Stimulated activated CD4-positive, alpha-beta T cell treated with anti-CD3 and anti-CD28 coated beads, Interleukin-1b, Interleukin-23, amount 100 ng/mL, for 1 hour (primary cell): ENCODE measurements at places on chromosomes 16 and 17.
A peak's percentile ranks its signal among the peaks of the same experiment; 100 is the strongest.

GRCh38 chr16:976389-976931 is 5.1 kb upstream of the SOX8 start:
- no peak for DNase-seq

DNA sequence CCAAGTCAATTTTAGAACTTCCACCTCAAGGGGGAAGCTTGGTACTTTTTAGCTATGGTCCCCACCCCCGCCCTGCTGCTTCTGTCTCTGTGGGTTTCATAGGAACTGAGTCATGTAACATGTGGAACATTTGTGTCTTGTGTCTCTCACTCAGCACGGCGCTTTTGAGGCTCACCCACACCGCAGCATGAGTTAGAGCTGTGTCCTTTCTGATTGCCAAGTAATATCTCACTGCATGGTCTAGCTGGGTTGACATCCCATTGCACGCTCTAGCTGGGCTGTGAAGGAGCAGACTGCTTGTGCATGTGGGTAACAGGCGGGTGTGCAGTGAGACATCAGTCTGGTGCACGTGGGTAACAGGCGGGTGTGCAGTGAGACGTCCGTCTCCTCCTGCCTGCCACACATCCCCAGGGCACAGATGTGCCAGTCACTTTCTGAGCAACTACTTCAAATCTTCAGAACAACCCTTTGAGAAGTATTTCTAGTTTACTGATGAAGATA is 26.4 kb upstream of the SLC7A5 start:
- peak; percentile 42 for DNase-seq

DNA sequence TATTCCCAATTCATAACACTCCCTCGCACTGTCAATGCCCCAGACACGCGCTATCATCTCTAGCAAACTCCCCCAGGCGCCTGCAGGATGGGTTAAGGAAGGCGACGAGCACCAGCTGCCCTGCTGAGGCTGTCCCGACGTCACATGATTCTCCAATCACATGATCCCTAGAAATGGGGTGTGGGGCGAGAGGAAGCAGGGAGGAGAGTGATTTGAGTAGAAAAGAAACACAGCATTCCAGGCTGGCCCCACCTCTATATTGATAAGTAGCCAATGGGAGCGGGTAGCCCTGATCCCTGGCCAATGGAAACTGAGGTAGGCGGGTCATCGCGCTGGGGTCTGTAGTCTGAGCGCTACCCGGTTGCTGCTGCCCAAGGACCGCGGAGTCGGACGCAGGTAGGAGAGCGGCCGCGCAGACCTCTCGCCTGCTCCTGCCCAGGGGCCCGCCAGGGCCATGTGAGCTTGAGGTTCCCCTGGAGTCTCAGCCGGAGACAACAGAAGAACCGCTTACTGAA is at the start of gene GRN:
Gene GRN, plus strand, starts transcription at position 364 of the 515 bp plus-strand sequence. CDS start 3,863 bp downstream, outside the sequence.
- DNase-seq, result peak; percentile 67

DNA sequence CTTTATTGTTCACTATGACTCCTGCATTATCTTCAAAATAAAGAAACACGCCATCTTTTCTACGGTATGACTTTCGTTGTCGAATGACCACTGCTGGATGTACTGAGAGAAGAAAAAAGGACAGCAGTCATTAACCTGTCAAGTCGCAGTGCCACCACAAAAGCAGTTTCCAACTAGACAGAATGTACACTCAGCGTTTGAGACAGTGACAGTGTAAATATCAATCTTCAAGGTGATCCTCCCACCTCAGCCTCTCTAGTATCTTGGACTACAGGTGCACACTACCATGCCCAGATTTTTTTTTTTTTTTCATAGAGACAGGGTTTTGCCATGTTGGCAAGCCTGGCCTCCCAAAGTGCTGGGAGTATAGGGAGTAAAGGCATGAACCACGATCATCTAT is 3.1 kb downstream of the RPL23 start:
- no peak for DNase-seq

DNA sequence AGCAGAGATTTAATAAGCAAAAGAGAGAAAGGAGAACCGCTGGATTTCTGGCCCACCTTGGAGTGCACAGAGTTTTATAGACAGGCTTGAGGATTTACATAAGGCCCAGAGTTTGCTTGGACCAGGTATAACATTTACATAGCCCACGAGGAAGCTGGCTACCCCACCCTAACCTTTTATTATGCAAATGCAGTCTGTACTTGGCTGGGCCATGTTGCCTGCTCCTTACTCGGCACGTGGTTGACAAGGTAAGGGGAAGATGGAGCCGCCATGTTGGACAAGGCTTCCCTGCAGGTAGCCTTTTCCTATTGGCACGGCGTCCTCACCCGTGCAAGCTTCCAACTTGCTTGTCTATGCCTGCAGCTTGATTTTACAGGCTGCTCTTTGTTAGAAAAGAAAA is 35.2 kb upstream of the HS3ST3A1 start:
- no peak for DNase-seq

DNA sequence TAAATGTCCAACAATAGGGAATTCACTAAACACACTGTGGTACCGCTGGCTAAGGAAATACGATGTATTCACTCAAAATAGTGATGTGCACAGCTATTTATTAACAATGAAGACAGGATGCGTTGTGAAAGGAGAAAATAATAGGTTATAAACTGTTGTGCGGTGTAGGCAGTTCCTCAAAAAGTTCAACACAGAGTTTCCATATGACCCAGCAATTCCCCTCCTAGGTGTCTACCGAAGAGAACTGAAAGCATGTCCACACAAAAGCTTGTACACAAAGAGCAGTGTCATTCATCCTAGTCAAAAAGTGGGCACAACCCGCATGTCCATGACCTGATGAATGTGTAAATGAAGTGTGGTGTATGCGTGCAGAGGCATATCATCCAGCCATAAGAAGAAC is 1.2 kb upstream of the CES1 start:
- DNase-seq, result no peak

DNA sequence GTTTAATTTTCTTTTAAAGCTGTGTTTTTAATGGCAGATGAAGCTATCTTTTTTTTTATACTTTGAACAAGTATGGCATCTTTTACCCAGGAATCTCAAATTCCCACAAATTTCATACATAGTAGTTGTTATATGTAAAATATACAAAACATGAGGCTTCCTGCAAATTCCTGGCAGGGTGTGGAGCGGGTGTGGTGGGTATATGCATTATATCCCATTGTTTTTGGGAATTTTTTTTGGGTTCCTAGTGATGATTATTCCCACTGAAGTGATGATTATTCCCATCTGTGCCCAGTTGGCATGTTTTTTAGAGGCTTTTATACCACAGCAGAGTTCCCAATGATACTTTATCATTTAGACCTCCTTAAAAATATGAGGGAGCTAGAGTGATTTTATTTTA is 320.4 kb downstream of the ZFHX3 start:
- no peak for DNase-seq

GRCh38 chr16:89395150-89396142 is 94.9 kb downstream of the ANKRD11 start:
- no peak for DNase-seq

DNA sequence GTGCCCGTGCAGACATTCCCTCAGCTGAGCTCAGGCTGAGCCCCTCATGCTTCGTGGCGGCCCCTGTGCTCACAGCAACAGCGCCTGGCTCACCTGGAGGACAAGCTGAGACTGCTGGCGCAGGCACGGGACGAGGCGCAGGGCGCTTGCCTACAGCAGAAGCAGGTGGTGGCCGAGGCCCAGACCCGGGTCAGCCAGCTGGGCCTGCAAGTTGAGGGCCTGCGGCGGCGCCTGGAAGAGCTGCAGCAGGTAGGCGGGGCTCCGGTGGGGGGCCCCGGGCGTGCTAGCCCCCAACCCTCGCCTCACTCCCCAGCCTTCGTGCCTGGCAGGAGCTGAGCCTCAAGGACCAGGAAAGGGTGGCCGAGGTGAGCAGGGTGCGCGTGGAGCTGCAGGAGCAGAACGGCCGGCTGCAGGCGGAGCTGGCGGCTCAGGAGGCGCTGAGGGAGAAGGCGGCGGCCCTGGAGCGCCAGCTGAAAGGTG is 1.4 kb upstream of the RAC3 start:
- no peak for DNase-seq

DNA sequence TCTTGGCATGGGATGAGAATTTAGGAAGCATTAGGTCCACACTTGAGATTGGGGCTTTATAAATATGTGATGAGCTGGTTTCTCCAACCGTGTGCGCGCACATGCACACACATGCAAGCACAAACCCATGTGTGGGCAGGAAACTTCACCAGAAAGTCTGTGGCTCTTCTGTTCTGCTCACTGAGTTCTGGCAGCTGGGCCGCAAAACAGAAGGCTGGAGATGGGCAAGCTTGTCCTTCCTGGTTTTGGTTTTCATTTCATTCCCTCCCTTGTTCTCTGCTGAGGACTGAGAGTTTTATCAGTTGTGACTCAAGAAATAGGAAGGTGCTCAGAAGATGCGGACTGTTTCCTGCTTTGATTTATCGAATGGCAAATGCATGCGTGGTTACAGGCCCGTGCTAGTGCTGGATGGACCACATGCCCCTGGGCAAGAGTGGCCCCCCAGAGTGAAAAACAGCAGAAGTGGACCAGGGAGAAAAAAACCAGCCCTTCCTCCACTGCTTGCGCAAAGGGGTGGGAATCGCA is 14.1 kb downstream of the MAP3K14 start:
- DNase-seq, result no peak

DNA sequence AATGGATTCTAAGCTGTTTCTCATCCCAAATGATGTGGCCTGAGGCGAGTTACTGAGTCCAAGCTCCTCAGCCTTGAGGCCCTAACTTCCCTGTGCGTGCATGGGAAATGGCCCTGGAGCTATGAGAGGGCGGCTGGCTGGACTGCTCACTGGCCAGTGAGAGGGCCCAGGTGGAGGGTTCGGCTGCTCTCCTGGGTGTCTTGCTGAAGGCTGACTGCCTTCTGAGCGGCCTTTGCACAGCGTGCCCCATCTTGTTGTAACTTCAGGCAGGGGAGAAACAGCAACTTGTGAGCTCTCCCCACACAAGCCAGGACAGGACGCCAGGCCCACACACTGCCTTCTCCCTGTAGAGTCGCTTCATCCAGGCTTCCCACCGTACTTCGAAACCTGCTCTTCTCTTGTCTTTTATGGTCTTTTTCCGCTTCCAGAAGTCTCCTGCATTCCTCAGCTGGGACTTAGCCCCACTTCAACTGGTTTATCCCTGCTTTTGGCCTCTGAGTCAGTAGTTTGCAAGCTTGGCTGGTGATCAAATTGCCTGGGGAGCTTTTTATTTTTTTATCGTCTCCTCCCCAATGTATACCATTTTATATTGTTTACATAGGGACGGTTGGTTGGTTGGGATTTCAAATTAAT is 13.3 kb downstream of the CDH3 start:
- DNase-seq, result no peak

- no peak for DNase-seq
These were observed 43.1 kb downstream of the TBX4 start for GRCh38 chr17:61495161-61495857.

DNA sequence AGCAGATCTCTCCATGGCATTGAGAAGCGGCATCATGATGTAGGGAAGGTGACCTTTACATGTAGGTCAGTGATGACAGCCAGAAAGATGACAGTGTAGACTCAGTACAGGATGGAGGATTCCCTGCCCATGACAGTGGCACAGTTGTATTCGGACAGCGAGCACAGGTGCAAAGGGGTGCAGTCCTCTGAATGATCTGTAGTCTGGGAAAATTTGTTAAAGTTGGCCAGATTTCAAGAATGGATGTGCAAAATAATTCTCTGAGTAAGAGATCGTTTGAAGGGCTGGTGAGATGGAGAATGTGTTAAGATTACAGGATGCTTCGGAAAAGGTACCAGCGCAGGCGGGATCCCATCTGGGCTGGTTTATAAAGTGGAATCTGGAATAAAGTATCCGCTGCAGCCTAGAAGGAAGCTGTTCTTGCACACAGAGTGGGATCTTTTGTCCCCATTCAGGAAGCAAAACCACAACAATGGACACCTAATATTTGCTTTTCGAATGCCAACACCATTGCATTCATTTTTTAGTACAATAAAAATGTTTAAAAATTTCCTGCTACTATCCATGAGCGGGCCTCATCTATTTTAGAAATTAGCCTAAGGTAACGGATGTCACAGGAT is 101.2 kb downstream of the RPTOR start:
- no peak for DNase-seq

DNA sequence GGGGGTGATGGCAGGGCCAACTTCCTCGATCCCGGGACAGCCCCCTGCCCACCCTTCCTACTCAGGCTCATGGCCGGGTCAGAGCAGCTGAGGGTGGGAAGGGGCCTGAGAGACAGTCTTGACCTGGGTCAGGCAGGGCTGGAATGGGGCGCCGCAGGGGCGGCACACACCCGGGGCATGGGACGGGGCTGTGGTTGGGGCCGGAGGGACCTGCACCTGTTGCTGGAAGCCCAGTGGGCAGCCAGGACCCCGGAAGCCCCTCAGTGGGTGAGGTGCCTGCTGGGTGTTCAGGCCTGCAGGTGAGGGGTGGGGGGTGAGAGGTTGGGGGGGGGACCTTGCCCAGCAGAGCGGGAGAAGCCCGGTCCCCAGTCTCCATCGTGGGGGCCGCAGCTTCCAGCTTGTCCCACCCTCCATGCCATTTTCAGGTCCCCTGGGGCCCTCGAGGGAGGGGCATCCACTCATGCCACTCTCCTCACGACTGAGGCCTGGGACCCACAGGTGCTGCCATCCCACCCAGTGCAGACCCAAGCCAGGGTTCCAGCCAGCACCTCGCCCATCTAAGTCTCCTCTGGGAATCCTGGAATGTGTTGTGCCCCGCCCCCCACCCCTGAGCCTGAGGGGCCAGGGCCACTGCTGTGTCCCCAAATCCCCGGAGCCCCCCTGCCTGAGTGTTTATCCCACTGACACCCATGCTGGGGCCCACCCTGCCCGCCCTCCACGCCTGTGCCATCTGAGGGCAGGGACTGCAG is 43.4 kb upstream of the ACSF3 start:
- DNase-seq, result no peak

DNA sequence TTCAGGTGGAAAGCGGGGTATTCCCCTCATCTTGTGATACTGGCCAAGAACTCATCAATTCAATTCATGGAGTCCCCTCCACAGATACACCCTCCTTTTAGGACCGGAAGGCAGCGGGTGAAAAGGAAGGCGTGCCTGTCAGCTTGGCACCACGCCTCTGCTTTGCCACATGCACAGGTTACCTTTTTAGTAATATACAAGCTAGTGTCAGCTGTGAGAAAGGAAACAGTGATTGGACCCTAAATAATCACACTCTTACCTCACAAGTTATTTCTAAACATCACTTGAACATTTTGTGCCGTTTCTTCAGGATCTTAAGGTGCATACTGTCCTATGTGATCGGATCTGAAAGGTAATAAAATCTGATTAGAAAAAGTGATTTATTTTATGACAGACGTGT is 15.7 kb downstream of the ZDHHC7 start:
- DNase-seq, result no peak

GRCh38 chr17:38536661-38537060 is 69.1 kb downstream of the SRCIN1 start:
- DNase-seq, result no peak

- DNase-seq, result no peak
These were observed 4.1 kb downstream of the HGS start for GRCh38 chr17:81687770-81688541.
